ENCODE measurements at places on chromosomes 2 and 18.

DNA sequence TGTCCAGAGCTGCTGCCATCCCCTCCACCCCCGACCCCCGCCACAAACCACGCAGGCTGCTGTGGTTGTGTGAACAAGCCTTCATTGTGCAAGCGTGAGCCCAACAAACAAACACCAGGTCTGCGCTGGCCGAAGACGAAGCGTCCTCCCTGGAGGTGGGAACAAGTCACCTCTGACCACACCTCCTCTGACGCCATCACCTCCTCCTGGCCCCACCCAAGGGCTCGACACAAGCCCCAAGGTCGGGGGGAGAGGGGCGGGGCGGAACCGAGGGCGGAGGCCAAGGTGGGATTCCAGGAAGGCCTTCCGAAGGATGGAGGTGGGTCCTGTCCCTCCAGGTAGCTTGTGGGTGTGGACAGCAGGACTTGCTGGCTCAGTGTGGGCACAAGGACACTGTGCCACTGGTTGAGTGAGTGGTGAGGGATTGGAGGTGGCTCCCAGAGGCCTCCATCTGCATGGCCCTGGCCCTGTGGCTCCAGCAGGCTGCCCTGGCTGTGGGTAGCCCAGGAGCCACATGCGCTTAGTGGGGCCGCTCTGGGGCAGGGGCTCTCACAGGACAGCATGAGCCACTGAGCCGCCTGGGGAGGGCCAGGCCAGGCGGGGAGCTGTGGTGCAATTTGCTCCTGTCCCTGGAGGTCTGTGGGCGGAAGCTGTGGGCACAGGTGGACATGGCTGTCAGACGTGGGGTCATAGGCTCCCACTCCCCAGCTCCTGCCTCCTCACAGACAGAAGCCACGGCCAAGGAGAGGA, 7.4 kb upstream of the GPR17 start:
- no peak for DNase-seq

- no peak for DNase-seq
Observed at GRCh38 chr18:3306391-3306790, 44.5 kb downstream of the MYL12B start.

DNA sequence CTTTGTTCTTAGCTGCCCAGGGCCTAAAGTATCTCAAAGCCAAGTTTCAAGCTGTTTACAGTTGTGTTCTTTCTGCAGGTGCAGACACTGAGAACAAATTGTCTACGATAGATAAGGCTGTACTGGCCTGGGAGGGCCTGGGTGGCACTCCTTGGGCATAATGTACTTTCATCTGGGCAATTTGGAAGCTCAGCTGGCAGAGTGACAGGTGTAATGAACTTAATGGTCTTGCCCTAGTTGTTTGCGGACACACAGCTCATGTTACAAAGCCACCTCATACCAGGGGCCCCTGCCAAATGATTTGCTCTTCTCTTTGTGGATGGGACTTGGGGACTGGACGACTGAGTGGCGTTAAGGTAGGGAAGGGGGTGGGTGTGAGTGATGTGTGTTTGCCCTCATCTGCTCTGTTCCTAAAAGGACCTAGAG, 4.3 kb downstream of the LDLRAD4 start:
- no peak for DNase-seq

DNA sequence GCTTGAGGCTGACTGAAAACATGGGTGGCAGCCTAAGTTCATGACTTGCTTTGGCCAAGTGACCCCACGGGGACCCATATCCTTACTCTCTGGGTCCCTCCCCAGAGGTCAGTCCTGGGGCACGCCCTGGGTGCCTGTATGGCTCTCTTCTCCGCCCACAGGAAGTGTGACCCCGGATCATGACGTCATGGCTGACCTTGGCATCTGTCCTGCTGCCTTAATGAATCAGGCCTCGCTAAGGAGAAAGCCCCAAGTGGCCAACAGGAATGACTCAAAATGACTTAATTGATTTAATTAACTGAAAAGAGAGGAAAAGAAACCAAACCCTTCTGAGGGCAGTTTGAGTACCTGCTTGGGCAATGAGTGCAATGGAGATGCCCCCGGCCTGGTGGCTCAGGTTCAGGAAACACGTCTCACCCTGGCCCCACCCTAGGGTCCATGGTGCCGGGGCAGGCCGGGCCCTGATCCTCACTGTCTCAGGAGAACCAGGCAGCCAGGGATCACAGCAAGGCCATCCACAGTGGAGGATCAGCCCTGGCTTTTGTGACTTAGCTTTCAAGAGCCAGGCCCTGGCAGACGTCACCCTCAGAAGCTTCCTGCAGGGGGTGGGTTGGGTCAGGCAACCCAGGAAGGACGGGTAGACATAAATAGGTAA, 112.0 kb downstream of the CYP26B1 start:
- DNase-seq: no peak

- DNase-seq: no peak
Observed at GRCh38 chr18:79746730-79747129, 51.0 kb upstream of the KCNG2 start.

- DNase-seq: no peak
Observed at GRCh38 chr2:24856791-24857211, 63.2 kb downstream of the ADCY3 start.

GRCh38 chr2:216354306-216354705, 18.0 kb downstream of the MARCHF4 start:
- no peak for DNase-seq

GRCh38 chr2:85804583-85804982, 50.8 kb downstream of the ATOH8 start:
- DNase-seq: no peak

- DNase-seq: no peak
Observed at GRCh38 chr2:217494557-217494956, 508.2 kb downstream of the TNS1 start.

DNA sequence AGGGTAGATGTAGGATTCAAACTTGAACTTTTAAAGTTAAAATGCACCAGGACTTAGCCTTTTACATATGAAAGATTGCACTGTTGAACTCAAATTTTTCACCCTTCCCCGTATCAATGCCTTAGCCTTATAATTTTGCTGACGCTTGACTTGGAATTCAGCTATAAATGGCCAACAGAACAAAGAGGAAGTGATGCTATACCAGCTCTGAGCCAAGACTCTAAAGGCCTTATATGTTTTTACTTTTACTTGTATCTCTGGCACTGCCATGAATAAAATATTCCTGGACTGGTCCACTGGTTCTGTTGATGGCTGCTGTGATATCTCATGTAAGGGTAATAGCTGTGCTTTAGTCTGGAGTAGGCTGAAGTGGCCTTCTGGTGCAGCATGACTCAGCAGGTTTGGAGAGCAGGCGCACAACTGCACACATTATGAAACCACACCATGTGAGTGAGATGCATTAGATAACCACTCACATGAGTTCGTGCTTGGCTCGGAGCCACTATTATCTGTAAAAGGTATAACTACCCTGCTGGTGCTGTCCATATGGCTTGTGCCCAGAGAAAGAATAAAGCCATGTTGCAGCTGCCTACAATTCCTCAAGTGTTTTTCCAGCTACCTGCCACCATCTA, 8.4 kb upstream of the IER3IP1 start:
- DNase-seq: no peak

DNA sequence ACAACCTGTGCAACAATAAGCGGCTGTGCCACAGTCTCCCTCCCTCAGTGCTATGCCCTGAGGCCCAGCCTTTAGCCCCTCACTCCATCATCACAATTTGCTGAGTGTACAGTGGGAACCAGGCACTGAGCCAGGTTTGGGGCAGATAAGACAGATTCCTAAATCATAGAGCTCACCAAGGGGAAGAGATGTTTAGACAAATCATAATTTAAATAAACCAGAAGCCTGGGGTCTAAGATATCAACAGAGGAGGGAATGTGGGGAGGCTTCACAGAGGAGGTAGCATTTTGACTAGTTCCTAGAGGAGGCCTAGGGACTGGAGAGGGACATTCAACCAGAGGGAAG, 139.3 kb upstream of the EPAS1 start:
- DNase-seq: no peak

DNA sequence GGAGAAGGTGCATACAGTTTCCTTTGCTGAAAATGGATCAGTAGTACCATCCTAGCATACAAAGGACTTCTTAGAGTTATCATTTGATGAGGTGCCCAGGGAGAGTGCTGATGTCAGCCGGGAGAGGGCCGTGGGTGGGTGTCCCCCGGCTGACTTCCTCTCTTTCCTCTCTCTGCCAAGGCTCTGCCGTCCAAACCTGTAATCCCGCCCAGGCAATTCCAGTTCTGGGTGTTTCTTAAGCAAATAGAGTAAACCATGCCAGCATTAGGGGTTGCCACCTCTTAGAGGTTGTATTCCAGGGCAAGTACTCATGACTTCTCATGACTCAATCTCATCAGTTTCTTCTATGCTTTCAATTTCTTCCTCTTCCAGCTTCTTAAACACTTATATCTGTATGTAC, 117.2 kb downstream of the GATA6 start:
- DNase-seq: no peak

GRCh38 chr2:88458633-88459032, 6.1 kb upstream of the FOXI3 start:
- no peak for DNase-seq

Measured in GM12891 (cell line).